ENCODE measurements at places on chromosomes 7 and 10.

DNA sequence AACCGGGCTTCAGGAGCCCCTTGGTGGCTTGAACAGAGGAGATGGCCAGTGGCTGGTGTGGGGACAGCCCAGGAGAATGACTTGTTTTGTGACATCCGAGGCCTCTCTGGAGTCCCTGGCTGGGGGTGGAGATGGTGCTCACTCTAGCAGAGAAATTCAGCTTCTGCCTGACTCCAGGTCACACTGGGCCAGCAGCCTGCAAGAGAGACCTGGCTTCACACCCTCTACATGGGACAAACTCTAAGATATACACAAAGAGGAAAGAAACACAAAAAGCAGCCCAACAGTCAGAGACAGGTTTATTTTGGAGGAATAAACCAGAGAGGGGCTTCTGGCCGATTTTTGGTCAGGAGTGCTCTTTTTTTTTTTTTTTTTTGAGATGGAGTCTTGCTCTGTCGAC, 132.8 kb downstream of the ELFN1 start:
- no peak for DNase-seq

DNA sequence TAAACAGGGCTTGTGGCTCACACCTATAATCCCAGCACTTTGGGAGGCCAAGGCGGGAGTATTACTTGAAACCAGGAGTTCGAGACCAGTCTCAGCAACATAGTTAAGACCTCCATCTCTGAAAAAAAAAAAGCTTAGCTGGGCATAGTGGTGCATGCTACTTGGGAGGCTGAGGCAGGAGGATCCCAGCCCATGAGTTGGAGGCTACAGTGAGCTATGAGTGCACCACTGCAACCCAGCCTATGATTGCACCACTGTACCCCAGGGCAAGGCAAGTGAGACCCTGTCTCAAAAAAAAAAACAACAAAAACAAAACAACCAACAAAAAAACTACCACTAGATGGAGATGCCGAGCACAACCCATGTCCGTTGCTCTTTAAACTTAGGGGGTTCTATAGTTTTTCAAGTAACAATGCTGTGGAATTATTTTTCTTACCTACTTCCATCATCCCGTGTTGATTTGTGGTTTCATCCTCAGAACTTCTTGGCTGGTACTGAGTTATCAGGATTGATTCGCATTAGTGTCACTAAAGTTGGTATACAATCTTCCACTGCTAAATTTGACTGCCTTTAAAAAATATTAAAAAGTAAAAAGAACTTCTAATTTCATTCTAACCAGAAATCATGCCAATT, 12.2 kb upstream of the REPIN1 start:
- peak; percentile 79 for DNase-seq

DNA sequence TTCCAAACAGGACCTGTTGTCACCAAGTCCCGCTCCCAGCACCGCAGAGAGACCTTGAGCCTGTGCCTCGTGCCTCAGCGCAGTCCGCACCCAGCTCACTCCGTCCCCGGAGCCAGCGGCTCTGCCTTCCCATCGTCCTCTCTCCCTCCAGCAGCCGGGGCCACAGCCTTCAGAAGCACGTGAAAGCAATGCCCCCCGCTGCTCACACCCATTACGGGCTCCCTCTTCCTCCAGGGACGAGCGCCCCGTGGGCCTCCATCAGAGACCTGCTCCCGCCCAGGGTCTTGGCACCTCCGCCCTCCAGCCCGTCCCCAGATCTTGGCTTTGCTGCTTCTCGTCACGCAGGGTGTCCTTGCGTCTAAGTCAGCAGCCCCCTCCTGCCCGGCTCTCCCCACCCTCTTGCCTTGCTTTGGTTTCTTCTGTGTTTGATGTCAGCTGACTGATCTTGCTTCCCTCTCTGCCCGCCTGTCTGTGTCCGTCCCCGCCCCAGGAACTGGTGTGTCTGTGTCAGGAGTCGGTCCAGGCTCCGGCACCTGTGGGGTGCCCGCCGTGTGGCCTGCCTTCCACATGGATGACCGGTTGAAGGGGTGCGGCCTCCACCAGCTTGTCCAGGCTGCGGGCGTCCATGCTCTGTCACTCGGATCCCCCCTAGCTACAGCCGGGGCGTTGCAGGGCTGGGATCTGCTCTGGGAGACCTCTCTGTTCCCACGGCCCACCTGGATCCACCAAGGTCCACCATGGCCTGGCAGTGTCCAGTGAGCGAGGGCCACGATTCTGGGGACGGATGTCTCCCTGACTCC, 61.9 kb downstream of the FOXL3 start:
- peak; percentile 75 for DNase-seq

GRCh38 chr7:99041526-99041925, 102.4 kb downstream of the SMURF1 start:
- DNase-seq: no peak

GRCh38 chr7:51085034-51085692, 231.4 kb downstream of the COBL start:
- peak; percentile 32 for DNase-seq

- no peak for DNase-seq
These were observed 114.2 kb downstream of the TAF3 start for GRCh38 chr10:7932301-7933036.

DNA sequence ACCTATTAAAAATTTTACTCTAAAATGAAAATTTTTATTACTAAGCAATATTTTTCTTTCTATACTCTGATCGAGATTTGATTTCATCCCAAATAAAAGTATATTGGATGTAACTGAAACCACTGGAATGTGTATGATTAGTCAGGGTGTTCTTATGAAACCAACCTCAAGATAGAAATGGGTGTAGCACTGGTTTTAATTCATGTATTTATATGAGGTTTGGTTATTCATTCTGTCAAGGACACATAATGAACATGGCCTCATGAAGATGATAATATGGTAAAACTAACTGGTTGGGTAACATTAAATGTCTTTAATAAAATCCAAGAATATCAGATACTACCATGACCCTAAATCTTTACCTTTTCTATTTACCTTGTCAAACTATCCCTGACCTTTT, 197.7 kb downstream of the SEMA3A start:
- DNase-seq: no peak

DNA sequence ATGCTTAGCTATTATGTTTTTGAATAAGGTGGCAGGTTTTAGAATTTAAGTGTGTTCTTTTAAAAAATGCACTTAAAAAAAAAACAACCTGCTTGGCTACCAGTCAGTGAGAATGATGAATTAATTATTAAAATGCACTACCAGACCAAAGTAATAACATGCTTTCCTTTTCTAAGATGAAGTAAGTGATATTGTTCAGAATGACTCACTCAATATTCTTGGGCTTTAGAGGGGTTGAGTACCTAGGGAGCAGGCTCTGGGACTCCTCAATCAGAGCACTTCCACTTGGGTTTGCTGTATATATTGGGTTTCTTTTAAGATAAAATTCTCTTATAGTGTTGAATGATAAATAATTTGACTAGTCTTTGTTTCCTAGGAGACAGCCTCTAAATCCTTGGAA, 8.6 kb downstream of the STAM start:
- peak; percentile 24 for DNase-seq

DNA sequence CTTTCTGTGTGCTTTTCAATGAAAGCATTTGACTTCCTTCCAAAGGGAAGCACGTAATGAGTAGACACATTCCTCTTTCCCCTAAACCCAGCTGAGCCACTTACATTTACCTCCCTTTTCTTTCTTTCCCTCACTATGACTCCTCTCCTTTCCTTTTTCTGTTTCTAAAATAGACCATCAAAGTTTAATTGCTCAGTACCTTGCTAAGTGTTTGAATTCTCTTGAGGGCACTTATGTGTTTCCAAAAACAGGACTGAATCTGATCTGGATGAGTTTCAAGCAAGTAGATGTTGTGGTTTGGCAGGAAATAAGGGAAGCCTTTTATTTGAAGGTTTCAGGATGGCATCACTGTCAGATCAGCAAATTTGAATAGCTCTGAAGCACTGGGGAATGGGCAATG, 396.2 kb downstream of the REEP3 start:
- DNase-seq: no peak
